Activated T-cell treated with anti-CD3 and anti-CD28 coated beads, Interleukin-2, amount 50 U/mL, for 1 hour (primary cell): ENCODE measurements at places on chromosomes 6 and 20.

DNA sequence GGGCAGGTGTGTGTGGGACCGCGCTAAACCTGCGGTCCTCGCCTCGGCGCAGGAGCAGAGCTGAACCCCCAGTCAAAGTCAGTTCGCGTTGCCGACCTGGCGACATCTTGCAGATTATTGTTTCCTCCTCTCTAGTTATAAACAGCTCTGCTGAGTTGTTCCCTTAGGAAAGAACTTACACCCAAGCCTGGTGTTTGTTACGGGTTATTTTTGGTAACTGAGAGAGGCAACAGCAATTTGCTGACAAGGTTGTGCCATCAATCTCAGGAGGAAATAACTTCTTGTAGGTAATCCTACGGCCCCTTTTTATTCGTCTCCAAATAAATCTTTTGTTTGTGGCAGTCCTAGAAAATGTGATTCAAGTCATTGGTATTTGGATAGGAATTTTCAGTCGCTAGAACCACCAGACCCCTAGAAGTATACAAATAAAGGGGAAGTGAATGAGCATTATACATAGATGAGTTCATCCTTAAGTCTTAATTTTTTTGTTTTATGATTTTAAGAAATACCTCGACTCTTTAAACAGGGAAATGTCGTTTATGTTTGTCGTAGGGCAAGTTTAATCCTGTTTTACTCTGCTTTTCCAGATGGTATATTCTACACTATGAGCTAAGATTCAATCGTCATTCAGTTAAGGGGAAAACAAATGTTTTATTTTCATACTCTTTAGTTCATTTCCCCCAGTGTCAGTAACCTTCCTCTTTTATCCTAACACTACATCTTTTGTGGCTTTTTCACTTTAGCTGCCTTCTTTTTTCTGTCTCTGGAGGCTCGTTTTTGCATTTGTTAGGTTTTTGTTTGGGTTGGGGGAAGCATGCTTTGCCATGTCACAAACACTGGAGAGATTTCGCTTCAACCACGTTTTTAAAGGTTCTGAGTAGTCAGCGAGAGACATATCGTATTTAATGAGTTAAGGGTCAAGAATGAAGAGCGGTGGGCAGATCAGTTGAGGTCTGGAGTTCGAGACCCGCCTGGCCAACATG, 1.2 kb downstream of the PM20D2 start:
- no peak for DNase-seq

DNA sequence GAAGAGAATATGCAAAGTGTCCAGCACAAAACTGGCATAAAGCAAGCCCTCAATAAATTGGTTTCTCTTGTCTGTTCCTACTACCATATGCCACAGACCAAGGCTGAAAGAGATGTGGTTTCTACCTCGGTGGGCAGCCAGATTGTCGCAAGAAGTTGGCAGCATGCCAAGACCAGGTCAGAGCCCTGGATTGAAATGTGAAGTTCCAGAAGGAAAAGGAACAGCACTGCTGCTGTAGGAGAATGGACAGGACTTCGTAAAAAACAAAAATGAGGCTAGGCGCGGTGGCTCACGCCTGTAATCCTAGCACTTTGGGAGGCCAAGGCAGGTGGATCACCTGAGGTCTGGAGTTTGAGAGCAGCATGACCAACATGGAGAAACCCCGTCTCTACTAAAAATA, 22.1 kb downstream of the MRPL14 start:
- no peak for DNase-seq

DNA sequence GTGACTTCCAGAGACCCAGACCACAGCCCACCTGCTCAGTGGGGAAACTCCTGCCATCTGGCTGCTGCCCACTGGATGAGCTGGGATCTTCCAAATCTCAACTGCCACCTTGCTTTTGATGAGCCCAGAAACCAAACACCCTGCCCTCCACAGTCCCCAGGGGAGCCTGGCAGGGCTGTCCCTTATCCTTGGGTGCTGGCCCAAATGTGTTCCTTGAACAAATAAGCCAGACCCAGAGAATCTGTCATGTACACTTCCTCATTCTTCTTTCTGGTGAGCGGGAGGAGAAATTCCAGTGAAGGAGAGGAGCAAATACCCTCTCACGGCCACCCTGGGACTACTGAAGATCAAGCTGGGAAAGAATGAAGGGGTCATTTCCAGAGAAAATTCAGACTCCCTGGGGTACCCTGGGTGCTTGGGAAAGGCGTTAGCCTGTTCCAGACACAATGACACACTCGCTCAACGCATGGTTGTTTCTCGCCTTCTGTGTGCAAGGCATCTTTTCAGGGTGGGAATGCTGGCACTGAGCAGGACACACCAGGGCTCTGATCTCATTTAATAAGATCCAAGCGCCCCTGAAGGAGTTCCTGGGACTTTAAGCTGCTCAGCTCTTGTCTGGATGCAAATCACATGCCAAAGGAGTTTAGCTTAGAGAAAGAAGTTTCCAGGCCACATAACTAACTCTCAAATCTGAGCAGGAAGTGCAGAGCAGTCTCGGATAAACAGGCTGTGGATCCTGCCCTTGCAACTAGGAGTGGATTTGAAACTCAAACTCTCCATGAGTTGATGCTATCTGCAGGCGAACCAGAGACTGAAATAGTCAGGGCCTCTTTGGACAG, 38.5 kb downstream of the PXDC1 start:
- no peak for DNase-seq

GRCh38 chr6:6436946-6437345, 116.5 kb upstream of the F13A1 start:
- no peak for DNase-seq

- DNase-seq, result no peak
Measured at GRCh38 chr6:12277386-12277785, 12.8 kb upstream of the EDN1 start.

GRCh38 chr6:16318538-16318937, 80.2 kb downstream of the GMPR start:
- peak; percentile 27 for DNase-seq

DNA sequence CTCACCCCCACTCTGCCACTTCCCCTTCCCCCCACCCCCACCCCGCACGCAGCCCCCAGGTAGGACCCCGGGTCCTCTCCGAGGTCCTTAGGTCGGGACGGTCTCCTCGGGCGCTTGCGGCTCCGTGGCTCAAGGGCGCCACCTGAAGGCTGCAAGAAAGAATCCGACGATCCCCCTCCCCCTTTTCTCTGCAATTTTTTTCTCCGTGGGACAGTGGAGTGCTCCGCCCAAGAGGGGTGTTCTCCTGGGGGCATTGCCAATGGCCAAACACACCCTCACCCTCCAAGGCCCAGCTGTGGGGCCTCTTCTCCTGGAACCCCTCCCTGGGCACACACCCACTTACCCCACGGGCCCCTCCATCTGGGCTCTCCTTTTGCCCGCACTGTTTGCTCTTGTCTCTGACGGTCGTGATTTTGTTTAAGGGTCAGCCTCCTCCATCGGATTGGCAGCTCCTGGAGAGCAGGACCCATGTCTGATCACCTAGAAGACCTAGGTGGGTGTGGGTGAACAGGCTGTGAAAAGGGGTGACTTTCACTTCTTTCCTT, 1.1 kb upstream of the TMEM74B start:
- DNase-seq, result peak; percentile 42

GRCh38 chr20:61847420-61847748, 218.3 kb downstream of the TAF4 start:
- DNase-seq, result no peak

DNA sequence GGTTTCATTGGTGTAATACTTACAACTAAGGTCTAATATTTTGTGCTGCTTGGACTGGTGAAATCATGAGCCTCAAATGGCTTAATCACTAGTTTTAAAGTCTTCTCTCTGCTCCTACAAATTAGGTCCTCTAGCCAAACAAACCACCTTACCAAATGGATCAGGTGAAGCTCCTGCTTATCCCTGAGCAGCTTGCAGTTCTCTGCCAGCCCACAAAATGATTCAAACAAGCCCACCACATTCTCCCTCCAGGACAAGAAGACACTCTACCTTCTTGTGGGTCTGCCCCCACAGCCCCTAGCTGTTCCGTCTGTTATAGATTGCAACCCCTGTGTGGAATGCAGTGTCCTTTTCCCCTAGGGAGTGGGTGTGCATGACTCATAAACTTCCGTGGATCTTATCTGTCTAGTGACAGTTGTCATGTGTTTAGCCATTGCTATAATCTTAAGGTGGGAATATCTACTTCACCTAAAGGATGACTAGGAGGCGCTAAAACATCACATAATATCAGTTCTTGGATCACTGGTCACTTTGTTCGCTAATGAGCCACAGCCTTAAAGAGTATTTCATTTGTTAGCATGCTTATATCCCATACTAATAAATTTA, 940.5 kb upstream of the MANEA start:
- DNase-seq, result no peak

GRCh38 chr6:43016943-43017334, 2.9 kb downstream of the KLHDC3 start:
- no peak for DNase-seq

- no peak for DNase-seq
Measured at GRCh38 chr20:51906679-51907078, 104.4 kb upstream of the SALL4 start.

DNA sequence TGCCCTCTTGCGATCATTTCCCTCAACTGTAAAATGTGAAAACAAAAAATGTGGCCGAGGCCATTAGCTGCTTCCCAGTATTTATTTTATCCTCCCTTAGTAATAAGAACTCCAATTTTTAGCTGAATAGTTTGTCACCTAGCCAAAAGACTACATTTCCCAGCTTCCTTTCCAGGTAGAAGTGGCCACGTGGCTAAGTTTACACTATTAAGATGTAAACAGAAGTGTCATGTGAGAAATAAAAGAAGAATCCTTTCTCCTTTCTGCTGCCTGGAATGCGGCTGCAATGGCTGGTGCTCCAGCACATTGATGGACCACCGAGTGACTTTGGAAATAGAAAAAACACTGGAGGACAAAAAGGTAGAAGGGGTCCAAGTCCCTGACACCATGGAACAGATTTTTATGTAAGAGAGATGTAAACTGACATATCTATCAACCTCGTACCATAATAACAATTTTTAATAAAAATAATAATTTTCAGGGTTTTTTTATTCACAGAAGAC, 268.8 kb downstream of the PKHD1 start:
- DNase-seq, result no peak

DNA sequence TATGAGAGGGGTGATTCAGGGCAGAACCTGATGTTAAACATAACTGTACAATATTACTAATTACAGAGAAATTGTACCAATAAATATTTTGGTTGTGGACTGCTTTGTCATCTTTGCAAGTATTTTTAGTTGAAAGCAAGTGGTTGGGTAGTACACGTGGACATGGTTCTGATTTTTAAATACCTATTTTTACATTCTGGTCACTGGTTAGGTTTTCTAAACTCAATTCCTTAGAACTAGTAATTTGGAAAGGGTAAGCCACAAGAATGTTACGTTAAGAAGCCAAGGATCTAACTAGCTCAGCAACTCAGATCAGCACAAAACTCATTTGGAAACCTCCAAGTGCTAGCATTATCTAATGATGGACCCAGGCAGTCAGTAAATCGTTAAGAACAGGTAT, 2.7 kb downstream of the EPB41L2 start:
- no peak for DNase-seq

DNA sequence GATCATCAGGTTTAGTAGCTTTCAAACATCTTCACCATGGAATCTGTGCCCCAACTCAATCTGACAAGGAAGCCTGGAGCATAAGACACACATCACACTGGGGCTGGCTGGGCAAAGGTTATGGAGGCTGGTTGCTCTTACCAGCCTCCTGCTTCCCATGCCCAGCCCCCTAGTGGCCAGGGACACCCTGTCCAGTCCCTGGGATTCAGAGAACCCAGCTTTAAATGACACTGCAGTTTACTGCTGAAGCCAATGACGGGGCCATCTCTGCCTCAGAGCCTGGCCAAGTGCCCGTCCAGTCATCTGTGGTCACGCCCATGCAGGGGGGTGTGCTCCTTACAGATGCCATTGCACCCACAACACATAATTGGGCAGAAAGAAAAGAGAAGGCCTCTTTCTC, 272.9 kb downstream of the SMOC2 start:
- DNase-seq, result no peak

DNA sequence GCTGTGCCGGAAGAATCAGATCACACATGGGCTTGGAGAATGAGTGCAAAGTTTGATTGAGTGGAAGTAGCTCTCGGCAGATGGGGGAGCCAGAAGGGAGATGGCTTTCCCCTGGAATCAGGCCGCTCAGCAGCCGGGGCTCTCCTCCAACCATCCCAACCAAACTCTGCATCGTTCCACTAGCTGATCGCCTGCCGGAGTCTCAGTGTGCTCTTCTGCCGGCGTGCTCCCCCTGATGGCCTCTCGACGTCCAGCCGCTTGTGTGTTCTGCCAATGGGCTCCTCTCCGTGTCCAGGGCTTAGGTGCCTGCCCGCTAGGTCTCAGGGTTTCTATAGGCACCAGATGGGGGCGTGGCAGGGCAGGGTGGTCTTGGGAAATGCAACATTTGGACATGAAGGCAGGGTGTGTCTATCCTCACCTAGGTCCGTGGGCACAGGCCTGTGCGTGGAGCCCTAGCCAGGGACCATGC, 4.9 kb upstream of the BIRC7 start:
- DNase-seq, result no peak

- no peak for DNase-seq
Measured at GRCh38 chr6:132812255-132812732, 2.1 kb upstream of the RPS12 start.

DNA sequence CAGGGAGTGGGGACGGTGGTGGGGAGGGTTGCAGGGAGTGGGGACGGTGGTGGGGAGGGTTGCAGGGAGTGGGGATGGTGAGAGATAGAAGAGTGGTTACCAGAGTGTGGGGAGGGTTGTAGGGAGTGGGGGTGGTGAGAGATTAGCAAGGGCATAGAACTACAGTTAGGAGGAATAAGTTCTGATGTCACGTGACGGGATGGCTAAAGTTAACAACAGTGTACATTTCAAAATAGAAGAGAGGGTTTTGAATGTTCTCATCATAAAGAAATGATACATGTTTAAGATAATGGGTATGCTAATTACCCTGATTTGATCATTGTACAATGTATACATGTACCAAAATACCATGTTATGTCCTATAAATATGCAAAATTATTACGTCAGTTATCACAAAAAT, 57.6 kb upstream of the FRMD1 start:
- DNase-seq, result no peak

- no peak for DNase-seq
Measured at GRCh38 chr20:38197217-38197616, 32.1 kb upstream of the TGM2 start.

GRCh38 chr6:16168858-16169257, 40.0 kb downstream of the MYLIP start:
- no peak for DNase-seq

DNA sequence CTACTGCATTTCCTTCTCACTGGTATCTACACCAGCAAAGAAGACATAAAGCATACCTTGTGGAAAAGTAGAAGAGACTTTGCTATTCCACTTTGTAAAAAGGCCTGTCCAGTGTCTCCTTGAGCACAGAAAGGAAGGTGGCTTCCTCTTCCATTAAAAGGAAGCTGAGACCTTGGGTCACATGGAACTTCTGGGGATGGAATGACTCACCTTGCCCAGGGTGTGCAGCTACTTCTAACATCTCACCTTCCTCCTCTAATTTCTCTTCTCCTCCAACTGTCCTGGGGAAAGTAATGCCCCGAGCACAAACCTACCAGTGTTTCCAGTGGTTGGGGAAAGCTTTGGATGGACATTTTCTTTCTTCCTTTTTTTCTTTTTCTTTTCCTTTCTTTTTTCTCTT, 848.8 kb upstream of the MAP3K7 start:
- DNase-seq, result no peak

- DNase-seq, result no peak
Measured at GRCh38 chr6:5142915-5143314, 57.8 kb downstream of the PPP1R3G start.
